Spleen (tissue), 13 donors: ENCODE measurements at places on chromosomes 7 and 10.
A peak's percentile ranks its signal among the peaks of the same experiment; 100 is the strongest.

GRCh38 chr10:127179612-127180250, 16.7 kb downstream of the INSYN2A start:
- no peak overlapping the region for H3K27ac ChIP-seq
- no peaks in the 10 kb centered on the region for H3K4me1 ChIP-seq
- no peak overlapping the region for H3K4me3 ChIP-seq
- no peaks in the 10 kb centered on the region for H3K27me3 ChIP-seq
- peaks cover 10% of the 10 kb centered on the region for H3K36me3 ChIP-seq

DNA sequence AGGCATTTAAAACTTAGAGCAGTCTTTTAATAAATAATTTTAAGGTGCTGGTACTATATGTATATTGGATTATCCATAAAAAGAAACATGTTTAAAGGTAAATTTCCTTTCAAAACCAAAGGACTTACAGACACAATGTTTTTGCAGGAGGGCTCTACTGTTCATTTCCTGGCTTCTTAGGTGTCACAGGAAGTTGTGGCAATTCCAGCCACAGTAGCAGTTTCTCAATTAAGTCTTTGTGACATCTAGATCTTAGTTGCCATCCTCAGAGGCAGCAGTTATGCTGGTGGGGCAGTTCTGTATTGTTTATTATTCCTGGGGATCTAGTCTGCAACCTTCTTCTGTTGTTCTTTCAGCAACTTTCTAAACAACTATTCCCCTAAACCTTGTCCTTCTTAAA, 460.1 kb downstream of the MAGI2 start:
- H3K27ac ChIP-seq = no peak overlapping the region
- no peaks in the 10 kb centered on the region for H3K4me1 ChIP-seq
- no peaks in the 10 kb centered on the region for H3K27me3 ChIP-seq
- no peak for DNase-seq
- no peaks in the 10 kb centered on the region for H3K36me3 ChIP-seq

- H3K4me3 ChIP-seq = no peak overlapping the region
- no peaks in the 10 kb centered on the region for H3K27me3 ChIP-seq
- no peaks in the 10 kb centered on the region for H3K36me3 ChIP-seq
- H3K27ac ChIP-seq = no peak overlapping the region
- H3K4me1 ChIP-seq = no peaks in the 10 kb centered on the region
Observed at GRCh38 chr10:17387861-17388503, 66.4 kb downstream of the ST8SIA6 start.

- DNase-seq = no peak
- H3K4me1 ChIP-seq = no peaks in the 10 kb centered on the region
- no peaks in the 10 kb centered on the region for H3K27me3 ChIP-seq
- H3K4me3 ChIP-seq = no peak overlapping the region
- no peaks in the 10 kb centered on the region for H3K36me3 ChIP-seq
Observed at GRCh38 chr10:104576611-104577010, 64.5 kb upstream of the SORCS3 start.

DNA sequence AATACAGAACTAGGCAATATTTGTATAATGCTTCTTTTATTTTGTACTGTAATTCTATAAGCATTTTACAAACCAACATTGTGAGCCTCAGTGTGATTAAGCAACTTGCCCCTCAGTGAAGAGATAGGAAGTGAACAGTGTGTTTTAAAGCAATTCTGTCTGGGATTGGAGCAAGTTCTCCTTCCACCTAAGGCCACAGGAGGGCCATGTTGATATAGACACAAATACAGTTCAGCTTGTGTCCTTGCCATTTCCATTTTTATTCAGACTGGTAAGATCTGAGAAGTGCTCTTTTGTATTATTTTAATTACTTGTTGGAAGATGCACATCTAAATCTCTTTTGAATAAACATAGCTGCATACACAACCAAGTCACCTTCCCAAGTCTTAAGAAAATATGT, 416.3 kb upstream of the COBL start:
- no peak for DNase-seq
- no peaks in the 10 kb centered on the region for H3K36me3 ChIP-seq
- H3K27ac ChIP-seq = no peak overlapping the region
- no peaks in the 10 kb centered on the region for H3K27me3 ChIP-seq

GRCh38 chr10:123428391-123428790, 237.8 kb upstream of the GPR26 start:
- no peak overlapping the region for H3K4me3 ChIP-seq
- H3K27ac ChIP-seq = no peak overlapping the region
- no peak for DNase-seq
- H3K27me3 ChIP-seq = no peaks in the 10 kb centered on the region

GRCh38 chr7:6558837-6559236, 7.6 kb upstream of the GRID2IP start:
- no peaks in the 10 kb centered on the region for H3K36me3 ChIP-seq
- H3K27me3 ChIP-seq = peaks cover 3% of the 10 kb centered on the region
- H3K4me3 ChIP-seq = no peak overlapping the region
- no peak overlapping the region for H3K27ac ChIP-seq
- no peak for DNase-seq

GRCh38 chr10:91564026-91564425, 68.8 kb downstream of the PPP1R3C start:
- no peak for DNase-seq
- H3K4me3 ChIP-seq = no peak overlapping the region
- no peaks in the 10 kb centered on the region for H3K36me3 ChIP-seq
- H3K27me3 ChIP-seq = no peaks in the 10 kb centered on the region
- H3K4me1 ChIP-seq = no peaks in the 10 kb centered on the region
- no peak overlapping the region for H3K27ac ChIP-seq

DNA sequence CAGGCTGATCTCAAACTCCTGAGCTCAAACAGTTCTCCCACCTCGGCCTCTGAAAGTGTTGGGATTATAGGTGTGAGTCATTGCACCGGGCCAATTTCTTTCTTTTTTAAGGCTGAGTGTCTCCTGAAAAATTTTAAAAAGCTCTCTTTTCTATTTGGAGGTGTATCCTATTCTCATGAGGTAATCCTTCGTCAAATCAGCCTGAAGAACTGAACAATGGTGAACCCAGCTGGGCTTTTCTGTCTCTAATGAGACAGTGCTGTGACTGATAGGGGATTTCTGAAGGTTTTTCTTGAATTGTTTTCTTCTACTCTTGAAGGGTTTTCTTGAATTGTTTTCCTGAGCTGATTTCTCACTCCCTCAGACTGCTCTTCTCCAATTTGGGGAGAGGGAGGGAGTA, 30.9 kb upstream of the CALU start:
- no peaks in the 10 kb centered on the region for H3K36me3 ChIP-seq
- H3K4me1 ChIP-seq = peaks cover 6% of the 10 kb centered on the region
- no peak for DNase-seq
- no peak overlapping the region for H3K4me3 ChIP-seq
- H3K27me3 ChIP-seq = no peaks in the 10 kb centered on the region

DNA sequence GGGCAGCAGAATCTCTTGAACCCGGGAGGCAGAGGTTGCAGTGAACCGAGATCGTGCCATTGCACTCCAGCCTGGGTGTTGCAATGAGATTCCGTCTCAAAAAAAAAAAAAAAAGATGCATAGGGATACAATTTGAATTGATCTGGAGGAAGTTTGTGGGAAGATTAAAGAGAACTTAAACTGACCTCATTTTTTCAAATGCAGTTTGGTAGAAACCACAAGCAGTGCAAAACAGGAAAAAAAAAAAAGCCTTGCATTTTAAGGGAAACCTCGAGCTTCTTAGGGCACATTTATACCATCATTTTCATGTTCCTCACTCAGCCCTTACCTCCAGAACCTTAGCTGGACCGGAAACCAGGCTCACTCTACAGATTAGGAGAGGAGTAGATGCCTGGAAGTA, 2.8 kb downstream of the KCTD7 start:
- DNase-seq = no peak
- peaks cover 52% of the 10 kb centered on the region for H3K4me1 ChIP-seq
- peak overlapping the region; percentile 49 for H3K27ac ChIP-seq
- no peak overlapping the region for H3K4me3 ChIP-seq

- no peak for DNase-seq
- no peaks in the 10 kb centered on the region for H3K36me3 ChIP-seq
Observed at GRCh38 chr7:155959894-155960293, 147.6 kb upstream of the SHH start.

- no peaks in the 10 kb centered on the region for H3K27me3 ChIP-seq
- H3K27ac ChIP-seq = no peak overlapping the region
- no peak overlapping the region for H3K4me3 ChIP-seq
Observed at GRCh38 chr7:77791336-77791735, 6.9 kb downstream of the TMEM60 start.

DNA sequence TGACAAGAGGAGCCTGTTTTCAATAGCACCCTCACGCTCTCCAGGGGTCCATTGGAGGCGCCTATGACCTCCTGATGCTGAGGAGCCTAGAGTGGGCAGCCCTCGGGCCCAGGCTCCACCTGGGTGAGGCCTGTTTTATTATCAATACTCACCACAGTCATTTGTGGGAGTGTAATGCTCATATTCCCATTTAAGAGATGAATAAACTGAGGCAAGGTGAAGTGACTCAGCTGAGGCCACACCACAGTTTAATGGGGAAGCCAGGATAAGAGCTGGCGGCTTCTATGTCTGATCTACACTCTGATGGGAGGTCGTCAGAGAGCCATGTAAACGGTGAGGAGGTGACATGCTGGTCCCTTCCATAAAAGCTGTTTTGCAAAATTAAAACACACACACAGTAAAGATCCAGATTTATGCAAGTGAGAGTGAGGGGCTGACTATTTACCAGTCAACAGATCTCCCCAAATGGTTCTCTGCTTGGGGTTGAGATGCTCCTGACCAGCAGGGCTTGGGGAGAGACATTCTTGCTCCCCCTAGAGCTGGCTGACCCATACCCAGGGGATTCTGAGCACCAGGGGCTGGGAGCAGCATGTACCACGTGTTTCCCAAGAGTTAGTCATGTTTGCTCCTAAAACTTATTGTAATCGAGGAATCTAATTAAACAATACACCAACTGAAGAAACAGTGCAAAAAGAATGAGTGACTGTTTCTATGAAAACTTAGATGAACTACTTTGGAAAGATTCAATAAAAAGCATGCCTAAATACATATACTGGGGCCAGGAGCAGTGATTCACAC, 81.0 kb upstream of the INSIG1 start:
- no peak overlapping the region for H3K27ac ChIP-seq
- H3K27me3 ChIP-seq = peaks cover 12% of the 10 kb centered on the region
- H3K36me3 ChIP-seq = no peaks in the 10 kb centered on the region
- no peaks in the 10 kb centered on the region for H3K4me1 ChIP-seq
- DNase-seq = peak; percentile 35
- H3K4me3 ChIP-seq = no peak overlapping the region

- no peak for DNase-seq
- no peaks in the 10 kb centered on the region for H3K4me1 ChIP-seq
- no peak overlapping the region for H3K27ac ChIP-seq
- no peaks in the 10 kb centered on the region for H3K27me3 ChIP-seq
- H3K36me3 ChIP-seq = no peaks in the 10 kb centered on the region
Observed at GRCh38 chr7:107007007-107007891, 37.3 kb upstream of the PRKAR2B start.

- DNase-seq = no peak
- no peak overlapping the region for H3K27ac ChIP-seq
- no peak overlapping the region for H3K4me3 ChIP-seq
- H3K27me3 ChIP-seq = no peaks in the 10 kb centered on the region
- no peaks in the 10 kb centered on the region for H3K36me3 ChIP-seq
Observed at GRCh38 chr7:78863281-78863680, 590.2 kb downstream of the MAGI2 start.

GRCh38 chr10:66455304-66455703, 470.5 kb upstream of the LRRTM3 start:
- no peaks in the 10 kb centered on the region for H3K36me3 ChIP-seq
- DNase-seq = no peak
- no peaks in the 10 kb centered on the region for H3K4me1 ChIP-seq
- H3K27me3 ChIP-seq = no peaks in the 10 kb centered on the region

DNA sequence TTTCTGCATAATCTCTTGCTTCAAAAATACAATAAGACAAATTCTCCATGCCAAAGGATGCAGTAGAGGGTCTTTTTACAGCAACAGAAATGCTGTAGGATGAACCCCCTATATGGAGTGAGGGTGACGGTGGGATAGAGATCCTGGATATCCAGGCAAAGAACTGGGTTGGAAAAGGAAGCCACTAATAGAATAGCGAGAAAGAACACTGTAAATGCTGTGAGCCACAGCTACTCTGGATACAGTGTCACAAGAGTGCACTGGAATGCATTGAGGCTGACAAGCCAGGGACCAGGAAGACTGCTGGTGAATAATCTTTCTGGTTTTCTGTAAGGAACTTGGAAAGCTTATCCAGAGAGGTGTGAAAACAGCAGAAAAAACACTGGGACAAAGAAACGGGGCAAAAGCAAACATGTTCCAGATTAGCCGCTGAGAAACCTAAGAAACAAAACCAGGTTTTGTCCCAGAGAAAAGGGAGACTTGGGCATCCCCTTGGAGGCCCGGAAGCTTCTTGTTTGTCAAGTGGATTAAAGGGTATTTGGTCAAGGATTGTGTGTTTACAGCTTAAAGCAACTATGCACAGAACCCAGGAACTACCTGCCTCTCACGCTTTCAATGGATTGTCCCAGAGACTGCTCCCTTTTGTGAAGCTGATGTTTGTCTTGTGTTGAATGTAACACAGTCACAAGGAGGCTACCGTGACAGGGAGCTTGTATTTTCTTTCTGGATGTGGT, 6.2 kb upstream of the MSMB start:
- DNase-seq = no peak
- H3K4me1 ChIP-seq = no peaks in the 10 kb centered on the region
- no peak overlapping the region for H3K27ac ChIP-seq
- no peaks in the 10 kb centered on the region for H3K27me3 ChIP-seq
- H3K36me3 ChIP-seq = no peaks in the 10 kb centered on the region
- no peak overlapping the region for H3K4me3 ChIP-seq

DNA sequence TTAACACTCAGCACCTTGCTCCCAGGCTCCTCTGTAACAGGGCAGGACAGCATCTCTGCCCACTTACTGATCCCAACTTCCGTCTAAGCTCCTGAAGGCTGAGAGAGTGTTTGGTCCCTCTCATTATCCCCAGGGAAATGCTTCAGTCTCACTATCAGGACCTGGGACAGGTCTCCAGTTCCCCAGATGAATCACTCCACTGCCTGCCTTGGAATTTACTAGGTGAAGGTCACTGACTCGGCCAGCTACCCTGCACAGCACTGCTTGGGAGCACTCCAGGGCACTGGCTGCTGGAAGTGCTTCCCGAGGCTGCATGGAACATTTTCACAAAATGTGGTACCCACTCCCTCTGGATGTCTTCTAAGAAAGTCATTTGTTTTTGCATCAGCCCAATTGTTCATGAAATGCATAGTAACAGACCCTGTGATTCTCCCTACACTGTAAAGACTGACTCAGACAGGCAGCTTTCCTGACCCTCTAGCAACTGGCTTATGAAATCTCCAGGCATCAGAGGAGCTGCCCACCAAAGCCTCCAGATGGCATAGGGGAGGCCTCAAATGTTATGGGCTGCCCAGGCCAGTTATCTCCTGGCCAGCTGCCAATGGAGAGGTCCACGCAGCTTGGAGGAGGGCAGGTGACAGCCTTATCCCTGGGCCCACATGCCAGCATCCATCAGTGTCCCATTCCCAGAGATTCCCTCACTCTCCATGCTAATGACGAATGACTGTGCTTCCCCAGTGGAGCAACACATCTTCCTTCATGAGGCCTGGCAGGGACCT, 89.1 kb downstream of the GFRA1 start:
- H3K4me3 ChIP-seq = no peak overlapping the region
- DNase-seq = no peak
- H3K27ac ChIP-seq = no peak overlapping the region
- no peaks in the 10 kb centered on the region for H3K27me3 ChIP-seq
- no peaks in the 10 kb centered on the region for H3K36me3 ChIP-seq
- no peaks in the 10 kb centered on the region for H3K4me1 ChIP-seq
